ENCODE measurements at places on chromosomes 3 and 15.

GRCh38 chr3:143170074-143170473, 50.5 kb downstream of the CHST2 start:
- no peak for DNase-seq

- DNase-seq = no peak
These were observed 41.4 kb upstream of the SPATA12 start for GRCh38 chr3:57019057-57019456.

DNA sequence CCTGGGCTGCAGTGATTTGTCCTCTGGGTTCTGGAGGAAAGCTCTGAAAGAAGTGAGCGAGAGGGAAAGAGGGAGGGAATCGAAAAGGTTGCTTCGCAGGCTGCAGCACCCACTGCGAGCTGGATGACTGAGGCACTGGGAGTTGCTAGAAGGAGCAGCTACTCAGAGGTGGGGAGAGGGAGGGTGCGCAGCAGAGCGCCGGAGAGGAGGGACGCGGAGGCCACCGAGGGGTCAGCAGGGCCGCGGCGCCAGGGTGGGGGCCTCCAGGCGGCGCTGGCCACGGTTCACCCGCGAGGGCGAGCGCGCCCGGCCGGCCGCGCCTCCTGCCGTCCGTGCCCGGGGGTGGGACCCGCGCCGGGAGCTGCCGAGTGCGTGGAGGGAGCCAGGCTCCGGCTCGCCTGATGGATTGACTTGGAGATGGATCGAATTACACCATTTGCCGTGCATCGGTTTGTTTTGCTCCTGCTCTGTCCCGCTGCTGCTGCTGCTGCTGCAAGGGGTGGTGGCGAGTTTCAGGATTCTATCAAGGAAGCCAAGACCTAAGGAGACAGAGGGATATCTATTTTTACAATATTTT, at the start of gene SEMA6D:
Gene SEMA6D, plus strand, starts transcription at position 470 of the 577 bp plus-strand sequence. CDS start 42,294 bp downstream, outside the sequence.
- peak; percentile 83 for DNase-seq

DNA sequence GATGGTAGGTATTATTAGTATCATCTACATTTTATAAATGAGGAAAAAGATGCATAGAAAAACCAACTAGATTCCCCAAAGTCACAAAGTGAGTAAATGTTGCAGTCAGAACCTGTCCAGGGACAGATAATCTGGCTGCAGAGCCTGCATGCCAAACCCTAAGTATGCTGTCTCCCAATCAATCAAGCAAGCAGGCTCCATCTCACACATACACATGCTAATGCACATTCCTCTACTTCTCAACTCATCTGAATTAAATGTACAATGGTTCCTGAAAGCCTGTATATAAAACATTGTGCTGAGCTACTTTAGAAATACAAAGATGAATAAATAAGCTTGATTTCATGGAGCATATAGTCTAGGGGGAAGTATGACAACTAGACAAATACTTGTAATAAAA, 101.0 kb downstream of the CBLB start:
- no peak for DNase-seq

DNA sequence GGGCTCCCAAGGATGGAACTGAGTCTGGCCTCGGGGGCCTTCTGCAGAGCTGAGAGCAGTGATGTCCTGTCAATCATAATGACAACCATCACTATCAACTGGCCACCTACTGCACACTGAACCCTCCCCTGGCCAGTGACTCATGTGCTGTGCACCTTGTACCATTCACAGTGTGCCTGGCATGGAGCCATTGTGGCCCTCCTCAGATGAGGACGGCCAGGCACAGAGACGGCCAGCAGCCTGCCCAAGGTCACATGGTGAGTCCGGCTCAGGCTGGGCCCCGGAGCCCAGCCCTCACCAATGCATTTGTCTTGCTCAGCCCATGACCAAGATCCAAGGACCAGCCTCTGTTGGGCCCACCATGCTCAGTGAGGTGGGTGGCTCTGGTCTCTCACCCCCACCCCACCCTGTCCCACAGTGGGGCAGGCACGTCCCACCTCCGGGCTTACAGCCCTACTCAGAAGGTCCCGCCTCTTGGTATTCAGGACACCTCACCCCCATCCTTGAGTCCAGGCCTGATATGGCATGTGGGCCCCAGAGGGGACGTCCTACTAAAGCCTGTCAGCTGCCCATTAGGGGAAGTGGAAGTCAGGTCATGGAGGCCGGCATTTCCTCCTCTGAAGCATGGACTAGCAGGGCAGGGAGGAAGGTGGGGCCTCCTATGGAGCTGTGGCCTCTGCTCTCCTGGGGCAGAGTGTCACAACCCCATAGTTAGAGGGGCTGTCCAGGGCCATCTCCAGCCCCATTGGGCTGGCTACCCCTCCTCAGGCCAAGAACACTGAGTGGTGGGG, 35.9 kb upstream of the TMEM115 start:
- DNase-seq = no peak

GRCh38 chr3:43093974-43094373, 11.9 kb downstream of the POMGNT2 start:
- no peak for DNase-seq

- DNase-seq = no peak
These were observed 136.1 kb upstream of the UBE2E1 start for GRCh38 chr3:23669541-23670255.

- DNase-seq = no peak
These were observed 49.7 kb downstream of the CCK start for GRCh38 chr3:42216302-42216701.

GRCh38 chr15:28961391-28961790, 75.6 kb downstream of the APBA2 start:
- no peak for DNase-seq

DNA sequence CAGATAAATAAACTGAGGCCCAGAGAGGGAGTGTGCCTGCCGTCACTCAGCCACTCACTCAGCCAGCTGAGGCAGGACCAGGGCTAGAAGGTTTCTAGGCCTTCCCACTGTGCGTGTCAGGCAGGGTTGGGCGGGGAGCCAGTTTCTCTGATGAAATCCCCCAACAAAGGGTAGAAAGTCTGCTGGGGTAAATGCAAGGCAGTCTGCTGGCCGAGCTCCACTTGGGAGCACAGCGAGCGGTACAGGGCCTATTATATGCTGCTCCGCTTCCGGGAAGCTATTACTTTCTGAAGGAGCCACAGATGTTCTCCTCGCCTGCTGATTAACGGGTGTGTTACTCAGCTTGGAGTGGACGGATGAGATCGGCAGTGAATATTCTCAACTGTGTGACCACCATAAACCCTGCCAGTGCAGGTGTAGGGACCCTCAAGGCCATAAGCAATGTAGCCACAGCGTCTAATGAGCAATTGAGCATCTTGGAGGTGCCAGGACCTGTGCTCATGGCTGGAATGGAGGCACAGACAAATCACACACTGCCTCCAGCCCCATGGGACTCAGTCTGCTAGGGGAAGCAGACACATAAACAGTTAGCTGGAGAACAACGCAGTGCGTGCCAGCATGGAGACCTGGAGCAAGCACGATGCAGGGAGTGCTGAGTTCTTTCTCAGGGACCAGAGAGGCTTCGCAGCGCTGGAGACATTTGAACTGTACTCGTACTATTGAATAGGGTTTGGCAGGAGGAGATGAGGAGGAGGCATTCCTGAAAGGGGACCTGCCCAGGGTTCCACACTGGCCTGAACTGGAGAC, 42.1 kb downstream of the CORO2B start:
- no peak for DNase-seq
